Thyroid gland (tissue), 4 donors: ENCODE measurements at places on chromosomes 5 and 9. TPM values are rescaled to one million over a fixed set of nuclear protein-coding genes. Genes with fewer than 3 reads are reported as not detected.

DNA sequence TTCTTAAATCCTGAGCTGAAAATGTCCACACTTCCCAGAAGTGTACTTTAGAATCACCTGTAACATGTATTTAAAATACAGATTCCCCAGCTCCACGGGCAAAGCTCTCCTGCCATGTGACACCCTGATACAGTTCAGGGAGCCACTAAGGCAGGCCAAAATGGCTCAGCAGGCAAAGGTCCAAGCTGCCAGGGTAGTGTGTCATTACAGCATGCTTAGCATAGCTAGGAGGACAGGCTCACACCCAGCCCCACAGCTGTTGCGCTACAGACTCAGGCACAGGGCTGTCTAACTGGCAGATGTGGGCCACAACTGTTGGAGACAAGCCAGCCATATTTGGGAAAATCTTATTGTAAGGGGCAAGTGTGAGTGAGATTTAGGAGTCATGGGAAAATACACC, 73.0 kb downstream of the C9orf85 start:
- no peak for DNase-seq

DNA sequence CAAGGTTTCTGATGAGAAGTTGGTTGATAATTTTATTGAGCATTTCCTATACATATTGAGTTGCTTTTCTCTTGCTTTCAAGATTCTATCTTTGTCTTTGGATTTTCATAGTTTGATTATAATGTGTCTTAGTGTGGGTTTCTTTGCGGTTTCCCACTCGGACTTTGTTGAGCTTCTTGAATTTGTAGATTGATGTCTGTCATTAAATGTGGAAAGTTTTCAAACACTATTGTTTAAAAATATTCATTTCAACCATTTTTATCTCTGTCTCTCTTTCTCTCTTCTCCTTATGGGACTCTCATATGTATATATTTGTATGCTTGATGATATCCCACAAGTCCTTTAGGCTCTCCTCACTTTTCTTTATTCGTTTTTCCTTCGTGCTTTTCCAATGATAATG, 18.5 kb upstream of the PCDHA1 start:
- DNase-seq: no peak

HEMGN gene
- total RNA-seq: 0.22 TPM

ANKRD31 gene
- total RNA-seq: 0.81 TPM

DNA sequence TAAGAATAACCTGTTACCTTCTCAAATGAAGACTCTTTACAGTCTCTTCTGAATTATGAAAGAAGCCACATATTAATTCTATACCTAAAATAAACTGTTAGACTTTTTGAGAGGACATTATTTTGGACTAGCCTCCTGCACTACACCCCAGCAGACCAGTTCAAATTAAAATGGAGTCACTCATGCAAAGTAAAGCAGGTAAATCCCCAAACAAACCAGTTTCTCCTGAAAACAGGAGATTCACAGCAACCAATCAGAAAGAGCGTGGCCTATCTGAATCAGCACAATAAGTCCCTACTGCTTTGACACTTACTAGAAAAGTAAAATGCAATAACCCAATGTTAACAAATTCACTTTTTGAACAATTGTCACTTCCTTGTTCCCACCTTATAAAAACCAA, 58.8 kb downstream of the PTBP3 start:
- DNase-seq: no peak
